ENCODE measurements at places on chromosomes 12 and 14.

DNA sequence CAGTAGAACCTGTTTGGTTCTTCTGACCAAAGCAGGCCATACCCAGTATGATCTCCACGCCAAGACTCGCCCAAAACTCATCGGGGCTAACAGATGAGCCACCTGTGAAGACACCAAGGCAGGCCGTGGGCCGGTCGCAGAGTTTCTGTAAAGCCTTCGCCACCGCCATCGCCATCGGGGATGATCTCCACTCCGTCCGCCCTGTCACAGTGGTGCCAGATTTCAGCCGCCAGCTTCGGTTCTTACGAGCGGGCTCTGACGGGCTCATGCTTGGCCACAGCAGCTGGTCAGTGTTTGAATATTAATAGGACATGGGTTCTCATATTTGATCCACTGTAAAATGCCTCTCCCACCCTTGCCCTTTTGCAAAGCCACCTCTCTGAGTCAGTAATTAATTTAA, 113.2 kb upstream of the TMEM132D start:
- DNase-seq, result no peak

GRCh38 chr14:69615496-69616407, 4.4 kb downstream of the SUSD6 start:
- DNase-seq, result peak; percentile 84

- peak; percentile 67 for DNase-seq
Measured at GRCh38 chr12:123111498-123112165, 39.3 kb downstream of the PITPNM2 start.

- DNase-seq, result no peak
Measured at GRCh38 chr12:54167500-54167896, 21.3 kb downstream of the SMUG1 start.

All from fibroblast of skin of scalp (primary cell).